ENCODE measurements at places on chromosomes 16 and 17.
A peak's percentile ranks its signal among the peaks of the same experiment; 100 is the strongest.

DNA sequence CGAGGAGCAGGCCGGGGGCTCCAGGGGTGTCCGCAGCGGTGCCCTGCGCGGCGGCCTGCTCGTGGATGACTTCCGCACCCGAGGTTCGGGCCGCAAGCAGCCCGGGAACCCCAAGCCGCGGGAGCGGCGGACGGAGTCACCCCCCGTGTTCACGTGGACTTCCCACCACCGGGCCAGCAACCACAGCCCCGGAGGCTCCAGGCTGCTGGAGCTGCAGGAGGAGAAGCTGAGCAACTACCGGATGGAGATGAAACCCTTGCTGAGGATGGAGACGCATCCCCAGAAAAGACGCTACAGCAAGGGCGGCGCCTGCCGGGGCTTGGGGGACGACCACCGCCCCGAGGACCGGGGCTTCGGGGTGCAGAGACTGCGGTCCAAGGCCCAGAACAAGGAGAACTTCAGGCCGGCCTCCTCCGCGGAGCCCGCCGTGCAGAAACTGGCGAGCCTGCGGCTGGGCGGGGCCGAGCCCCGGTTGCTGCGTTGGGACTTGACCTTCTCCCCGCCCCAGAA, 75.8 kb downstream of the KLHDC4 start:
- DNase-seq: no peak

DNA sequence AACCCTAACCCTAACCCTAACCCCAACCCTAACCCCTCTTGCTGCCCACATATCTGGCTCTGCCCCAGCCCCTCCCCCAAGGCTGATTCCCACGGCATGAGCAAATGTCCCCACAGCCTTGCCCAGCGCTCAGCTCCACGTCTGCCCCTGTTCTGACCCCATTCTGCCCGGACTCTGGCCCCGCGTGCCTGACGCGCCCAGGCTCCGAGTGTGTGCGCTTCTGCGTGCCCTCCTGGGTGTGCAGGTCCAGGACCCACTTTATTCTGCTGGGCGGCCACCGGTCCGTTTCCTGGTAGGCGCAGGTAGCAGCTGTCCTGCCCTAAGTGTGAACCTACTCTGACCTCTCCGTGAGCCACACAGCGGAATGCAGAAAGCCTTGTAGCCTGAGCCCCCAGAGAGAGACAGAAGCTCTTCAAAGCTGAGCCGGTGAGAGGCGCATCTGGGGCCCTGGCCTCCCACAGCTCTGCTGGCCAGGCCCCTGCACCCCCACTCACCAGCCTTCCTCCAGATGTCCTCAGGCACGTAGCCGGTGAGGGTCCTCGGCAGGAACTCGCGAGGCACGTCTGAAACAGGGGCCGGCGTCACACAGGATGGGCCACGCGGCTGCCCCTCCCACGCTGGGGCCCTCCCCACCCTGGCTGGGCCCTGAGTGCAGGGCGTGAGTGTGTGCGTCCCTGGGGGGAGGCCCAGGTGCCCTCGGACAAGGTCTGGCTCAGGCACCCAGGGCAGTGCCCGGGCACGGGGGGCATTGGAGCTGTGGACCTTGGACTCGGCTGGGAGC, 14.0 kb upstream of the PABPN1L start:
- DNase-seq: no peak

DNA sequence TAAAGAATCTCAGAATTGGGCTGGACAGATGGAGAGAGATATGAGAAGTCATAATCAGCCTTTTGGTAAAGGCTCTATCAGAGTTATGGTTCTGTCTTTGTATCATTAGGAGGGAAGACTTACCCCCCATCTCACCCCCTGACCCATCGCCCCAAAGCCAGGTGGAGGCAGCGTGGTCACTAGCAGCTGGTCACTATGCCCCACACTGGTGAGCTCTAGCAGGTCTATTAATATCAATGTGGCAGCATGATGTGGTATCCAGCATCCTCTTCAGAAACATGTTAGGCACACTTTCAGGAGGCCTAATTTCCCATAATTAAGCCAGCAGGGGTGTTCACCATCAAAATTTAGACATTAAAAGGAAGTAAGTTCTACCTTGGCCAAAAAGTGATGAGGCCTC, 183.8 kb upstream of the COX10 start:
- DNase-seq: no peak

DNA sequence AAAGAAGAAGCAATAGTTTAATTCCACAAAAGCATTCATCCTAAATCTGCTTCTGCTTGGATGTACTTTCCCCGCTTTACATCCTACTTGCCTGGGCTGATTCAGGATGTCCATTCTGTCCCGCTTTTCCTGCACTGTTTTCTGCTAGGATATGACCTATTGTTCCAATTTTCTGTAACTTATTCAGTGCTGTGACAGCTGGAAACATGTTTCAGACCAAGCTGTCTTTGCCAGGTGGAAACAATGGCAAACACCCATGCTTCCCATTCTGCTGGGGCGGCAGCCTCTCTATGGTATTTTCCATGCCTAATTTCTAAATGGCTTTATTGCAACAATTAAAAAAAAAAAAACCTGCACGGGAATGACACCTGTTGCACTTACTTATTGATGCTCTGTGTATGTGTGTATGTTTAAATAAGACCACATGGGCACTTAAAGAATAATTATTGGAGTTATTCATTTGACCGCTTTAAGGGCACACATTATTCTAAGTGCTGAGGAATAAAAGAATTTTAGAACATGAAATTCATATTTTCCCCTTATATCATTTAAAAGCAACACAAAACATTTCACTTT, 21.0 kb downstream of the COQ7 start:
- DNase-seq: no peak

GRCh38 chr16:31327646-31328225, 27.2 kb upstream of the ITGAX start:
- no peak for DNase-seq

- DNase-seq: no peak
Observed at GRCh38 chr17:35081638-35082037, 18.1 kb upstream of the RFFL start.

DNA sequence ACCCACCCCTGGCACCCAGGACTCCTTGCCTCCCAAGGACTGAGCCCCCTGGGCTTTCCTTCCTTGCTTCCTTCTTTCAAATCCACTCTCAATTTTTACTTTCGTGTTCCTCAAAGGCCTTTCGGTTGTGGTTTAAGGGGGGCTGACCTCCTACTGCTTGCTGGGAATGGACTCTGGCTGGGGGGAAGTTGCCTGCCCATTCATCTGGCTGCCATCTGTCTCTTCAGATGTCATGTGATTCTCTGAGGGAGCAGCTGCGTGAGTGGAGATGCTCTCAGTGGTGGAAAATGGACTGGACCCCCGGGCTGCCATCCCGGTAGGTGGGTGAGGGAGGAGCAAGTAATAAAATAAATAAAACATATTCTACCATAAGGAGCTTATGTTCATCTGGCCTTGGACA, 93.8 kb upstream of the RPRML start:
- DNase-seq: no peak

DNA sequence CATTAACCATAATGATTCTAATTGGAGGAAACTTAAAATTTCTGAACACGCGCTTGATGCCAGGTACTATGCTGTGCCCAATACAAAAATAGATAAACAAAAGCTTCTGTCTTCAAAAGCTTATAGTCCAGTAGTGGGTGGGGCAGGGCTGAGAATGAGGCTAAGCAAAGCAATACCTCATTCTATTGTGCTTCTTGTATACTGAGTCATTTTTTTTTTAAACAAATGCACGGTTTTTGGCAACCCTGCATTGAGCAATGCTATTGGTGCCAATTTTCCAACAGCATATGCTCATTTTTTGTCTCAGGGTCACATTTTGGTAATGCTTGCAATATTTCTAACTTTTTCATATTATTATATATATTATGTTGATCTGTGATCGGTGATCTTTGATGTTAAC, 34.7 kb upstream of the HNF1B start:
- DNase-seq: no peak

GRCh38 chr17:29159306-29159860, 20.8 kb downstream of the MYO18A start:
- DNase-seq: no peak

GRCh38 chr16:4240624-4241023, 1.3 kb downstream of the SRL start:
- DNase-seq: no peak

DNA sequence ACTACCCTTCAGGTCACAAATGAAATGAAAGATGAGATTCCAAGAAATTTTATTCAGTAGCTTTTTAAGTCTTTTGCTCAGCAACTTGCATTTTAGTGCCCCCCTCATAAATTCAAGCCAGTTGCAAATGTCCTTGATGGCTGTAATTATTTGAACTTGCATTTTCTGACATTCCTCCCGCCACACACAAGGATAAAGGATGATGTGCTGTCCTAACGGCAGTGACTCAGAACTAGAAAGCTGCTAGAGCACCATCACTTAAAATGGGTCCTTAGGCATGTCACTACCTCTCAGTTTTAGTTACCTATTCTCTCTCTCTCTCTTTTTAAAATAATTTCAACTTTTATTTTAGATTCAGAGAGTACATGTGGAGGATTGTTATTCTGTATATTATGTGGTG, 306.7 kb downstream of the CNTNAP4 start:
- DNase-seq: no peak

DNA sequence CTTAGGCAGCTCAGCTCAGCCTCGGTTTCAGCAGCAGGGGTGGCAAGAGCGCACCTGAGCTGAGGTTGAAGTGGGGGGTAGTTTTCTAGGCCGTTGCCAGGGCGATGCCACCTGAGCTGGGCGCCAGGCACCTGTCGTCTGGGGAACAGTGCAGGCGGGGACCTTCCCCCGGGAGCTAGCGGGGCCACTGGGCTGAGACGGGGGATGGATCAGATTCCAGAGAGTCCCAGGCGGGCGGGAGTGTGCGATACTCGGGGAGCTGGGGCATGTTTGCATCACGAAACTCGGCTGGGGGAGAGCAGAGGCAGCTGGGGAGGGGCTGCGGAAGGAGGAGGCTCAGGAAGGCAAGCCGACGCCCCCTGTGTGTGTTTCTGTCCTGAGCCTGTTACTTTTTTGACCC, 477 bp upstream of the CLDN9 start:
- DNase-seq: peak; percentile 22

- no peak for DNase-seq
Observed at GRCh38 chr17:19386051-19386929, 700 bp downstream of the MFAP4 start.

- DNase-seq: no peak
Observed at GRCh38 chr17:77490361-77491183, 349.8 kb downstream of the SEC14L1 start.

DNA sequence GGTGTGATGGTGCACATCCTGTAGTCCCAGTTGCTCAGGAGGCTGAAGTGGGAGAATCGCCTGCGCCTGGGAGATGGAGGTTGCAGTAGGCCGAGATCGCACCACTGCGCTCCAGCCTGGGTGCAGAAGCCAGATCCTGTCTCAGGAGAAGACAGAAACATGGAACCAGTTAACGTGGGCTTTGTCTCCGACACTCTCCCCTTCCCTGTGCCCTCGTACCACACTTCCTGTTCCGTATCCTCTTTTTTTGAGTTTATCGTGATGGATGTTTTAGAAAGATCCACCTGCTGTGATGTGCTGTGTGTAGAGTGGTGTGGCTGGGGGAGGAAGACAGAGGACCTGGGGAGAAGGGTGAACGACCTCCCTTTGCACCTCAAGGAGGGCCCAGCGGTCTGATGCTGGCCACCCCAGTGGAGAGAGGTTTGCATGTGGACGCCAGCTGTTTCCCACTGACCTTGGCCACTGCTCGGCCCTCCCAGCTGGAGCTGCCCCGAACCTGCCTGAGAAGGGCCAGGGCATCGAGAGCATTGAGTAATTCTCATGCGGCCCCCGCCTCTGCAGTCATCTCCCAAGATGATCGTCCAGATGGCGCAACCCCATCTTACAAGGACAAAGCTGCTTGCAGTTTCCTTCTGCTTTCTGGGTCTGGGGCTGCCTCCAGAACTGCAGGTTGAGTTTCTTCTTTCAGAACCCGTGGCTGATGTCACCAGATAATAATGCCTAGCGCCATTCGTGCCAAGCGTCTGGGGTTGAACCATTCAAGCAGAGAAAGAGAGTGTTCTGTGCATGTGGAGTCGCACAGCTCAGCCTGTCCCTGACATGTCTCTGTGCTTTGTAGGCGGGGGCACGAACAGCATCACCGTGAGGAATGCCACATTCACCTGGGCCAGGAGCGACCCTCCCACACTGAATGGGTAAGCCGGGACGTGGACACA, 126.3 kb downstream of the ABCC1 start:
- no peak for DNase-seq

- no peak for DNase-seq
Observed at GRCh38 chr17:6456914-6457687, 12.8 kb downstream of the PIMREG start.

- DNase-seq: no peak
Observed at GRCh38 chr16:31355431-31356100, 590 bp downstream of the ITGAX start.

DNA sequence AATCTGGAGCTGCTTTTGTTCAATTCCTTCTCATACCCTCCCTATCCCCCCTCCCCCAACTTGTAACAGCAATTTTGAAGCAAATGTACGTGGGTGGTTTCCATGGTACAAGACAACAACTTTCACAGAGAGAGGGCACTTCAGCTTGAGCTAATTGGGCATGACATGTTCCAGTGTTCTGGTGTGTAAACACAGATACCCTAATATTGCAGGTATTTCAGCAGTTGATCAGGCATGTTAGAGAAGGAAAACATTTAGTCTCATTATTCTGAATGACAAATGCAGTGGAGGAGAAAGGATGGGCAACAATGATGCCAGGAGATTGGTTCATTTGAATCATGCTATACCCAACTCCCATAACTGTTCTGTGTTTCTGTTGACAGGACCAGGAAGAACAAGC, 137.5 kb downstream of the TRIM37 start:
- peak; percentile 67 for DNase-seq

GRCh38 chr16:22683730-22684573, 130.0 kb upstream of the HS3ST2 start:
- DNase-seq: no peak

DNA sequence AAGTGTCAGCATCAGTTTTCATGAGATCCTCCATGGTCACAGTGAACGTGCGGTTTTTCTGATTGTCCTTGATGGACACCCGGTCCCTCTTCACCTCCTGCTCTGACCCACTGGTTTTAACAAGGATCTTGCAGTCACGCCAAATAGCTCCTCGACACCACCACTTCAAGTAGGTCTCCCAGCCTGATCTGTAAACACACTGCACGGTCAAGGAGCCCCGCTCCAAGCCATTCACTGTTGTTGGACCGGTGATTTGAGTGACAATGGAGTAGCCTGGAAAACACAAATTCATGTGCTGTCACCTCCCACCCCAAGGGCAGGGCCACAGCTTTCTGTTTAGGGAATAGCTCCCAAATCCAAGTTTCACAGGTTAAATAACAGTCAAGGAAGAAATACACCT, 8.2 kb downstream of the CD300LF start:
- DNase-seq: no peak

DNA sequence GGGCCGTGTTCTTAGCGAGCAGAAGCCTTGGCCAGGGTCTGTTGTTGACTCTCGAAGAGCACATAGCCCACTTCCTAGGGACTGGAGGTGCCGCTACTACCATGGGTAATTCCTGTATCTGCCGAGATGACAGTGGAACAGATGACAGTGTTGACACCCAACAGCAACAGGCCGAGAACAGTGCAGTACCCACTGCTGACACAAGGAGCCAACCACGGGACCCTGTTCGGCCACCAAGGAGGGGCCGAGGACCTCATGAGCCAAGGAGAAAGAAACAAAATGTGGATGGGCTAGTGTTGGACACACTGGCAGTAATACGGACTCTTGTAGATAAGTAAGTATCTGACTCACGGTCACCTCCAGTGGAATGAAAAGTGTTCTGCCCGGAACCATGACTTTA, 18.5 kb downstream of the RSPRY1 start:
- DNase-seq: no peak

- no peak for DNase-seq
Observed at GRCh38 chr17:77693776-77694175, 264.7 kb upstream of the TNRC6C start.
